ENCODE measurements at places on chromosomes 1 and 21.
A peak's percentile ranks its signal among the peaks of the same experiment; 100 is the strongest.

DNA sequence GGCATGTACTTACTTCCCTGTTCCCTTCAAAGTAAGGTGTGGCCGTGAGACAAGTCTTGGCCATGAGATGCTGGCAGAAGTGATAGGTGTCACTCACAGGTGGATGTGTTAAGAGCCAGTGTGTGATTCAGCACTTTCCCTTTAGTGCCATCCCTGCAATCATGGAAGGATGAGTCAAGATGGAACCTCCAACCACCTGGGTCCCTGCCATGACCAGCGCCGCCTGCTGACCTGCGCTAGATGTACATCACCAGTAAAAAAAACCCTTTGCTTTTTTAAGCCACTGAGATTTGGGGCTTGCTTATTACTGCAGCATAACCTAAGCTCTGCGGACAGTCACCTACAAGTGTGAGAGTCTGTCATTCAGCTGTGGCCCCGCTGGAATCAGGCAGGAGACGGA lies 71.7 kb downstream of the TOMM20 start:
- no peak for DNase-seq

GRCh38 chr1:9195651-9196050 lies 38.9 kb upstream of the H6PD start:
- no peak for DNase-seq

DNA sequence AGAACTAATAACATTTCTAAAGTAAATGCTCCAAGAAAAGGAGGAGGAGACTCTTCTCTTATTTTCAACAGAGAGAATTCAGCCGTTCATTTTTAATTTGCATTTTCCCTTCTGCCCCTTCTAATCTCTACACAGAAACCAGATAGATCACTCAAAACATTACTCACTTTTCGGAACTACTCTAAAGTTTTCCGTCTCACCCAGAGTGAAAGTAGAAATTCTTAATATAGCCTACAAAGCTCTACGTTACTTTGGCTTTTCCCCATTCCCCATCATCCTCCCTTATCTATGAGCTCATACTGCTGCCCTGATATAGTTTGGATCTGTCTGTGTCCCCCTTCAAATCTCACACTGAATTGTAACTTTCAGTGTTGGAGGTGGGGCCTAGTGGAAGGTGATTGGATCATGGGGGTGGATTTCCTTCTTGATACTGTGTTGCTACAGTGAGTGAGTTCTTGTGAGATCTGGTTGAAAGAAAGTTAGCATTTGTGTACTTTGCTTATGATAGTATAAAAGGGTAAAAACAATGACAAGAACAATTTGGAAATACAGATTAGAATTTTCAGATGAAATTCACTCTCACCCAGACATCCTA lies 188.2 kb downstream of the AMY1C start:
- DNase-seq, result no peak

DNA sequence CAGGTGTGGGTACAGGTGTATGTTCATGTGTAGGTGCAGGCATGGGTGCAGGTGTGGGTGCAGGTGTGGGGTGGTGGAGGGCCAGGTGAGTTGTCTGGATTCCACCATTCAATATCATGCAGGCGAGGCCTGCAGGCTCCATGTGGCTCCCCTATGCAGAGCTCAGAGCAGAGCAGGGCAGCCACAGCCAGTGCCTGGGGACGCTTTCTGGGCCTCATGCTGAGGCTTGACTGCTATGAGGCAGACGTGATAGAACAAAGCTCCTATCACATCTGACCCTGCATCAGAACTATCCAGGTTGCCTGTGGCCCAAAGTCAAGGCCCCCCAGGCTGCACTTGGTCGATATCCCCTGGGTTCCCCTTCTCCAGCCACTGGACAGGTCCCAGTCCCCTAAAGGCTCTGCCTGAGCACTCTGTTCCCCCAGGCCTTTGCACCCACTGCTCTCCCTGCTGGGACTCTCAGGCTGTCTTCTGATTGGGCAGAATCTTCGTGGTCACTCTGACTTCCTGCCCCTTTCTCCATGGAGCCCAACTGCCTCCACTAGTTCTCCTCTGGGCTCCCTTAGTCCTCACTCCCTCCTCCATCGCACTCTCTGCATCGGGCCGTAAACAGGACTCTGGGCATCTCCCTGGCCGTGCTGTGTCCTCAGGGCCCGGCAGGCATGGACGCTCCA lies 78.6 kb upstream of the ACTL8 start:
- DNase-seq, result no peak

DNA sequence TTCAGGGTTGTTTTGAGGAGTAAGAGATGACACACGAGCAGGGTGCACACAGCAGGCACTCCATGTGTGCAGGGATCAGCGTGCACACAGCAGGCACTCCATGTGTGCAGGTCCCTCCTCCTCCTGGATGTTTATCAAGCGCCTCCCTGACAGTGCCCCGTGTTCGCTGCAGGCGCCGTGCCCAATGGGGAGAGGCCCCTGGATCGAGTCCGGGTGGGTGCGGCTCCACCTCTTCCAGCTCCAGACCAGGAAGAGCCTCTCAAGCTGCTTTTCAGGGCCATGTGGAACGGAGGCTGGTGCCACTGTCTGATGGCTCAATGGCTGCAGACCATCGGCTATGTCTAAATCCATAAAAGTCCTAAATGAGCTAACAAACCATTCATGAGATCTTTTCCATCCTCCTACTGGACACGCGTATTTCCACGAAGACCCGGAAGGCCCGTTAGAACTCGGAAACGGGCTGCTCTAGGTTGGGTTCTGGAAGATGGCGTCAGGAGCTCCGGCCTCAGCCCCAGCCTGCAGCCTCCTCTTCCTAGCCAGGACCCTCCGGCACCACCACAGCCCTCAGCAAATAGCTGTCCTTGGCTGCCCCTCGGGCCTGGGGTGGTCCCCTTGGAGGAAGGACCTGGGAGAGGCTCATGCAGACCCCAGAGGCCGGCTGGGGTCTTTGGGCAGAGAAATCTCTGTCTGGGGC lies 36.0 kb downstream of the RRP1 start:
- DNase-seq, result no peak

GRCh38 chr1:207833381-207833780 lies 77.5 kb downstream of the CD34 start:
- DNase-seq, result no peak

DNA sequence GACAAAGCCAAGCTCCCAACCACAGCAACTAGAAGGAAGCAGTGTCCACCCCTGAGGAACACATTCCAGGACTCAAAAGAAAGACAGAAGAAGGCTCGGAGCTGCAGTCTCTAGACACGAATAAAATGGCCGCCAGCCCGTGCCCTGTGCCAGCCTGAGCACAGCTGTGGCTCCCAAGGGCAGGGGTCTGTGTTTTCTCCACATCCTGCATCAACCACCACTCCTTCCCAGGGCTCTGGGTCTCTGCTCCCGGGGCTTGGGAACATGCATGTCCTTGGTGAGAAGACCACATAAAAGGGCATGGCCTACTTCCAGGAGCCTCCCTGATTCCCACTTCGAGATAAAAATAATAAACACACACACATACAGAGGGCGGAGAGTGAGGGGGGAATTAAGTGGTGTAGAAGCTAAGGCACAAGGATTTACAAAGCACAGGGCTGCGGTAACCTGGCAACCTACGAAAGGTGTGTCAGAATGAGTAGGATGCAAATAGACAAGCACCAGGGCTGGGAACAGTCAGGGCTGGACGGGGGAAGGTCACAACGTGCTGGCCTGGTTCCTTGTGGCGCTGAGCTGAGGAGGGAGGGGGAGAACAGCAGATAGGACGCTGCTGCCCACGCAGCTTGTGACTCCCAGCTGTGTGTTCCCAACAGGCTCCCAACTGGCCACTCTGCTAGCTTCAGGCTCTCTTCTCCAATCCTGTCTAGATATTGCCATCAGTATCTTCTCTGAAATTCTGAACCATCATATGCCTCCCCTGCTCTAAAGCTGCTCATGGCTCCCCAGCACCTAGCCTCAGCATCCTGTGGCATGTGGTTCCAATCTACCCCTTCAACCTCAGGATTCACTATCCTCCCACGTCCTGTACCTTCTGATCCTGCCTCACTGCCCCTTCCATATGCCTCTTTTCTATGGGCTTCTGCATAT lies 72.5 kb downstream of the CD34 start:
- no peak for DNase-seq

GRCh38 chr1:6205849-6206519 lies at the start of gene RNF207:
Gene RNF207 (plus strand): TSS chr1:6206119. CDS start chr1:6206536, 417 bp downstream.
- no peak for DNase-seq

DNA sequence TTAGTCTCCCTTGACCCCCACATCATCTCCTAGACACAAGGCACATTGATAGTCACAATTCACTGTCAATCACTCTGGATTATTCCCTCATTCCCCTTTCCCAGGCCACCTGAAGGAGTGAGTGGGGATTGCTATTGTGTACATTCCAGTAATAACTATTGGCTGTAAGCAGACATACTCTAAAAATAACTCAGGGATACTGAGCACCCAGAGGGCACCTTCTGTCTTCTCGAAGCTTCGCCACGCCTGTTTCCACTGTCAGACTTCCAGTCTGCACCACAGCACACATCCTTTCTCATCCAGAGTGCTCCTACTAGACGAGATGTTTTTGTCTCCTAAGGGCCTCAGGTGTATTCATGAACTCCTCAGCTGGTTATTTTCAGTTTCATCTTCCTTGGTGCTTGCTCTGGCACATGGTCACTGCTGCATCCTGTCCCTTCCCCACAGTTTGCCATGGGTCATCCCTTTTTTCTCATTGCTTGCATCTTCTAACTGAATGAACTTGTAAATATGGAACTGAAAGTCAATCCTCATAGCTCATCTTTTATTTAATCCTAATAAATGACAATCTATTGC lies 848 bp upstream of the APOBEC4 start:
- DNase-seq, result no peak

DNA sequence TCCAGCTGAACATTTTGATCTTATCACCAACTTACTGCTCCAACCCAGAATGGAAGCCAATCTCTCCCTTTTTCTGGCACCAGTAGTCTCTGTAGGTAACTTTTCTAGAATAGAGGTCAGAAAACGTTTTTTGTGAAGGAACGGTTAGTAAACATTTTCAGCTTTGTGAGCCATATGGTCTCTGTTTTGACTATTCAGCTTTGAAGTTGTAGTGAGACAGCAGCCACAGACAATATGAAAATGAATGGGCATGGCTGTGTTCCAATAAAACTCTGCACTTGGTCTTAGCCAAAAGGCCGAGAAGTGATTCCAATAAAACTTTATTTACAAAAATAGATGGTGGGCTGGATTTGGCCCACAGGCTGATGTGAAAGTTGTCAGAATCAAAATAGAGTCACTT lies 28.9 kb downstream of the MAP10 start:
- no peak for DNase-seq

GRCh38 chr1:66556161-66556611 lies 22.2 kb downstream of the SGIP1 start:
- DNase-seq, result no peak

- DNase-seq, result peak; percentile 82
These were observed 32.6 kb downstream of the DNTTIP2 start for GRCh38 chr1:93846206-93846991.

All from NCI-H1436 (cell line).